HTR-8/SVneo (cell line): ENCODE measurements at places on chromosomes 6 and 20.
A peak's percentile ranks its signal among the peaks of the same experiment; 100 is the strongest.

GRCh38 chr20:2237059-2237458 is 58.7 kb upstream of the TGM3 start:
- peak; percentile 72 for DNase-seq

DNA sequence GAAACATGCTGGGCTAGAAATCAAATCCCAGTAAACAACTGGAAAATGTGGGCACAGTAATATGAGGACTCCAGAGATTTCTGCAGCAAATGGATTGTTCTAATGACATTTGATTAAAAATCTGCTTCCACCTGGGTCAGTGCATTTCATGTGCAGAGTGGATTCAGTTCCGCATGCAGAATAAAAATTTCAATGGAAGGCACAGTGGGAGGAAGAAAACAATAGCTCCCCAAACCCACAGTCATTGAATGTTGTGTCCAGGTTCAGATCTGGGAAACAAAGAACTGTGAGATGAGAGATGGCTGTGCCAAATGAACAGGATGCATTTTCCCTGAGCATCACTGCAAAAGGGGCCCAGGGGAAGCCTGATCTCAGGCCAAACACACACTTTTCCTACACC is 403.1 kb downstream of the BTBD9 start:
- DNase-seq, result no peak

DNA sequence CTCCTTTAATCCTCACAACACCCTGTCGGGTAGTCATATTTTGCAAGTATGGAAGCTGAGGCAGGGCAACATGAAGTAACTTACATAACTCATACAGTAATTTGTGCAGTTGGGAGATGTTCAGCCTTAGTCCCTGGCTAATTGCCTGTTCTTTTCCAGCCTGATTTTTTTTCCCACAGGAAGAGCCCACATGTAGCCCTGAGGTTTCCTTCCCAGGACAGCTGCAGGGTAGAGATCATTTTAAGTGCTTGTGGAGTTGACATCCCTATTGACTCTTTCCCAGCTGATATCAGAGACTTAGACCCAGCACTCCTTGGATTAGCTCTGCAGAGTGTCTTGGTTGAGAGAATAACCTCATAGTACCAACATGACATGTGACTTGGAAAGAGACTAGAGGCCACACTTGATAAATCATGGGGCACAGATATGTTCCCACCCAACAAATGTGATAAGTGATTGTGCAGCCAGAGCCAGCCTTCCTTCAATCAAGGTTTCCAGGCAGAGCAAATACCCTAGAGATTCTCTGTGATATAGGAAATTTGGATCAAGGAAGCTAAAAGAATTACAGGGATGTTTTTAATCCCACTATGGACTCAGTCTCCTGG is 5.0 kb upstream of the BTN2A1 start:
- no peak for DNase-seq

- DNase-seq, result no peak
Observed at GRCh38 chr20:4342609-4343008, 327.3 kb upstream of the RNF24 start.

- no peak for DNase-seq
Observed at GRCh38 chr6:40733290-40733689, 146.1 kb upstream of the LRFN2 start.

- DNase-seq, result peak; percentile 30
Observed at GRCh38 chr6:149306967-149307366, 10.5 kb upstream of the TAB2 start.

DNA sequence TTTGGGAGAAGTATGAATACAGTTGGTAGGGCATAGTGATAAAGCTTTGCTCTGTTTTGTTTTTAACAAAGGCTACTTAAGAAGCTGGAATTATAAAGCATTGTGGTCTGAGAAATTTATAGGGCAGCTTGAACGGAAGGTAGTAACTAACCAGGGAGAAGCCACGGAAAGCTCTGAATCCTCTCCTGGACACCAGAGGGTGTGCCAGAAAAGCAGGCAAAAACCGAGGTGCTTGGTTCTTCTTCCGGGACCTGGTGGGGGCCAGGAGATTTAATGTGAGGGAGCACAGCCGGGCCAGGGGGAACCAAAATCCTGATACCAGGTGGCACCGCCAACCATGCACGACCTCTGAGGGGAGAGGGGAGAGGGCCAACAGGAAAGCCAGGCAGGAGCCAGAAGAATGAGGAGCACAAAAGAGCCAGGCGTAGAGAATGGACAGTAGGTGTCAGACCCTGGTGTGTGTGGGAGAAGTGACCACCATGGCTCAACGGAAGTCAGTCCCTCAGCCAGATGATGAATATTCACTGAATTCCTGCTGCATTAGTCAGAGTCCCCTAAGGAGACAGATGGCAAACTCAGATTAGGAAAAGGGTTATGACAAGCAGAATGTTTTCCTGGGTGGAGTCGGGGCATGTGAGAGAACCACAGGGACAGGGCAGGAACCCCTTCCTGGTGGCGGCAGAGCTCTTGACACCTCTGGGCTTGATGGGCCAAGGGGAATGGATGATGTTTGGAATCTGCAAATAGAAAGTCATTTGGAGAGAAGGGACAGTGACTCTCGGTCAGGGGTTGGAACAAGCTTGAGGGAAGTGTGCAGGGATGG is 262.3 kb downstream of the ZNF217 start:
- DNase-seq, result peak; percentile 80

DNA sequence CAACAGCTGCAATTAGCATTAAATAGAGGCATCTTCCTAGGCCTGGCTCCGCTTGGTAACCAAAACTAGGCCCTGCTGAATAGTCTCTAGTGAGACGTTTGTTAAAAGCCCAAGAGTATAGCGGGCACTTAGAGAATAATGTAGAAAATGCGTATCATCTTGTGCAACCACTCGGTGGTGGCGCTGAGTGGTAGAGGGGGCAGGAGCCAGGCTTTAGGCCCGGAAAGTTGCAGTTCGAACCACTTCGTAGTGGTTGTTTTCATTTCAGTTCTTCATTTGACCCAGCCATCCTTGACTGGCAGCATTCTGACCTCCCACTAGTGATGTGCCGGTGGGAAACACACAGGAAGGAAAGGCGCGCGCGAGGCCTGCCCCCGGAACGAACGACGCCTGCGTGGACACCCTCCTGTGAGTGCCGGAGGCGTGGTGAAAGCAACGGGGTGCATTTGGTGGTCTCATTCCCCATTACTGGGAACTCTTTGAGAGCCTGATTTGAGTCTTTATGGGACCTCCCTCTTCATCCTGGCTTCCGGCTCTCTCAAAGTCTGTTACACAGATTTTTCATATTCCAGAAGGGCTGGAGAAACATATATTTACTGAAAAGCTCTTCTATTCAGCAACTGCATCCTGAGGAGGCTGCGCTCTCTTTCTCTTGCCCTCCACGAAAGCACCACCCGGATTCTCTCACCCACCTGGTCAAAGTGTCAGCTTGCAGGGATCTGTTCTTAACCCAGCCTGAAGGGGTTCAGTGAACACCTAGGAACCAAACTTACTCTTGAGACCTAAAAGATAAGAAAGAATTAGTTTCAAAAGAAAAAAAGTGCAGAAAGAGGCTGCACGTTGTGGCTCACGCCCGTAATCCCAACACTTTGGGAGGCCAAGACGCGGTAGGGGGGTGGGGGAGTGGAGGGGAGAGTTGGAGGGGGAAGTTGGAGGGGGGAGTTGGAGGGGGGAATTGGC is 18.2 kb downstream of the GPX5 start:
- no peak for DNase-seq

- DNase-seq, result no peak
Observed at GRCh38 chr6:95576218-95576997, 927 bp upstream of the MANEA start.

- no peak for DNase-seq
Observed at GRCh38 chr6:98844244-98845210, 10.2 kb downstream of the POU3F2 start.

GRCh38 chr6:150539111-150539510 is 60.6 kb upstream of the PLEKHG1 start:
- DNase-seq, result no peak

DNA sequence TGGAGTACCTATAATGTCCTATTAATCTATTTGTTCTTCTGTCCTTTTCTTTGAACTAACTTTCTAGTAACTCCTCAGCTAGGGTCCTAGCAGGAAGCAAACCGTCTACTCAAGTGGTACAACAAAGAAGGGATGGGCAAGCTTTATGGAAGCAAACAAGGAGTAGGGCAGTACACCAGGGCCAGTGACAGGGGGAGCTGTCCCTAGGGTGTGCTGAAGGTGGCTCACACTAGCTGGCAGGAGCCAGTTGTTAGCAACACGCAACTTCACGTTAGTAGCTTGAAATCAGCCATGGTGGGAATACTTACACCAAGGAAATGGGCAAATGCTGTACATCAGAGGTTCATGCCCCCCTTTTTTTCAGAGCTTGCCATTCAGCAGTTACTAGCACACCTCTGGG is 74.0 kb upstream of the EYA2 start:
- no peak for DNase-seq

GRCh38 chr6:68094070-68094469 is 541.0 kb upstream of the ADGRB3 start:
- no peak for DNase-seq

DNA sequence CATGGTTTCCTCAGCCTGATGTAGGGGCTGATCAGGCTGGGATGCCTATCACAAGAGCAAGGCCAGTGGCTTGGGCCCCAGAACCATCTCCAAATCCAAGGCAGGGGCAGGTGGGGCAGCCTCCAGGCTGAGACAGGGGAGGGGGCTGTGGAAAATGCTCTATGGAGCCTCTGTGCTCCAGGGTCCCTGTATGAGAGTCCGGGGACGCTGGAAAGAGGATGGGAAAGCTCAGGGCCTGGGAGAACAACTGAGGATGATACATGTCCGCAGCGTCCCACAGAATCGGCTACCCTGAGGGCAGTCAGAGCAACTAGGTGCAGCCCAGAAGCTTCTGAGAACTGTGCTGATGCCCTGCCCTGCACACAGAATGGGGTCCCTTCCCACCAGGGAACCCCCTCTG is 43.4 kb downstream of the CPXM1 start:
- no peak for DNase-seq

GRCh38 chr6:122154155-122154554 is 245.3 kb upstream of the HSF2 start:
- DNase-seq, result no peak

DNA sequence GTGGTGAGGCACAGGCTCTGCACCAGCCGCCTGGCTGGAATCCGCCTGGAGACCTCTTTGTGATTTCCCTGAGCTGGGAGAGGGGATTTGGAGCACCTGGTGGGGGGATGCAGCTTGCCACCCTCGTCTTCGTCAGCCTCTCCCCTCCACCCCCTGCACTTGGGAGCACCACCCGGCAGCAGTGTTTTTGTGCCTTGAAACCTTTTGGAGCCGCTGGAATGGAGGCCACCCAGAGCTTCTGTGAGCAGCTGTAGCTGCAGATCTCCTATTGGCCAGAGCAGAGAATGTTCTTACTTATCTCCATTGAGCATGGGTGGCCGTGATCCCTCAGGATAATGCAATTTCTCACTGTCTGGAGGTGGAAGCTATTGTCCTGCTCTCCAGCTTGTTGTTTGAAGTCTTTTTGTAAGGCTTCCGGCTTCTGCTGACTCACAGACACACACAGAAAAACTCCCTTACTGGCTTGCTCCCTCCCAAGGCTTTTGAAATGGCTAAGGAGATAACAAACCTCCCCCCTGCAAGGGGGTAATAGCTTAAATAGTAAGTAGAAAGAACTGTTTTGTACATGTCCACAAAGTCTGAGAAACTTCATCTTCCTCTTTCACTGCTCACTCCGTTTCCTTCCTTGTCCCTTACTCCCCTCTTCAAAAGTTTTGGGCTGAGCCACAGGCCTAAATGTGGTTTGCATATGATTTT is 271.2 kb downstream of the PRL start:
- no peak for DNase-seq

GRCh38 chr20:37144856-37145404 is 34.2 kb upstream of the RPN2 start:
- no peak for DNase-seq

GRCh38 chr6:134373282-134373922 is 55.5 kb upstream of the SGK1 start:
- DNase-seq, result peak; percentile 29

DNA sequence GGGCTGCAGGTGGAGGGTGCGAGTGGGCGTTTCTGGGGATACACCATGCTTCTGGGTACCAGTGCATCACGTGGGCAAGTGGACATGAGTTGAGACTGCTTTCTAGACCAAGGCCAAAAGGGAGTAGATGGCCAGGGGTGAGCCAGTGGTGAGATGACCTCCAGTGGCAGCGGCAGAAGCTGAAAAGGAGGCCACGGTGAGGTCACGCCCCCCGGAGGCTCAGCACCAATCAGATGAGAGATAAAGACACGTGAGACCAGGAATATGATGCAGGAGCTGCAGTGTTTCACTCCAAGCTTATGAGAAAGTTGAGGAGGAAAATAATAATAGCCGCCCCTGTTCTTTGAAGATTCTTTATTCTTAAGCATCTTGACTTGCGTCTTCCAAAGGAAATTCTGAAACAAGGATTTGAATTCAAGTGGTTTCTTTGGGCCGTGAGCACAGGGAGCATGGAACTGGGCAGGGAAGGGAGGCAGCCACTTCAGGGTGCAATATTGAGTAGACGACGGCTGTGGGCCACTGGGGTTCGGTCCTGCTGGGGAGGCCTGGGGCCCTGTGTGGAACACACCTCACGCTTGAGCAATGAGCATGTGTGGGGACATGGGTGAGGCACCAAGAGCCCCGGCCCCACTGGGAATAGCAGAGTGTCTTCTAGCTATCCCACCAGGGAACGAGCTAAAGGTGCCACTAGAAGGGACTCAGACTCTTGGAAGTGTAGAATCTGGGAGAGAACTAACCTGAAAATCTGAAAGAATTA is 156.7 kb upstream of the LRFN2 start:
- DNase-seq, result no peak

GRCh38 chr6:159692303-159693127 is 526 bp downstream of the SOD2 start:
- DNase-seq, result peak; percentile 20

GRCh38 chr6:167998215-167998614 is 744 bp downstream of the KIF25 start:
- DNase-seq, result no peak

- DNase-seq, result no peak
Observed at GRCh38 chr6:5155906-5156305, 70.8 kb downstream of the PPP1R3G start.

GRCh38 chr20:57756213-57756612 is 46.4 kb upstream of the PMEPA1 start:
- DNase-seq, result no peak

DNA sequence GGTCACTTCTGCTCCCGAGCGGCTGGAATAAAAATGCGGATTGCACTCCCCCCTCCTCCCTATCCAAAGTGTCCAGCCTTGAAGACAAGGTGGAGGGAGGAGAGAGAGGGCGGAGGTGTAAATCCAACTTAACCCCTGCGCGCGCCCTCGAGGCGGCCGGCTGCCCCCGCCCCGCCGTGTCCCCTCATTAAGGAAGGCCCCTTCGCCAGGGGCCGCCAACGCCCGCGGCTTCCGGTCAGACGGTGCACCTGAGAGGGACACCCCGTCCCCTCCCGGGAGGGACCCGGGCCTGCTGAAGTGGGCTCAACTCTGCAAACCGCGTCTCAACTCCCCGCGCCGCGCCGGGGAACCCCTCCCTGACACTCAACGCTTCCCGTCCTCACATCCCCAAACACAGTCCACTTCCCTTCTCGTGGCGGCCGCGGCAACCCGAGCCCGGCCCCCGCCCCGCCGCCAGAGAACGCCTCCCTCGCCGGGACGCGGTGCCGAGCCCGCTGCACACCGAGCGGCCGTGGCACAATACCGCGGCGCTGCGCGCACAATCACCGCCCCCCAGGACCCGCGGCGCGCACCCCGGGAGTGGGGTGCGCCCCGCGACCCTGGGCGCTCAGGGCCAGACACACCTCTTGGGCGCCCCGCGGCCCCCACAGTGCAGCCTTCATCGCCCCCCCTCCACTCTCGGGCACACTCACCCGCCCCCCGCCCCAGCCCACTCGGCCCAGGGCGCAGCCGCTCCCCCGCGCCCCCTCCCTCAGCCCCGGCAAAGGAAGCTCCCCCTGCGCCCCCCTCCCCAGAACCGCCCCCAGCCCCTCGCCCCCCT is 102.5 kb downstream of the NOL4L start:
- no peak for DNase-seq

GRCh38 chr20:47335251-47336128 is 21.0 kb downstream of the ZMYND8 start:
- no peak for DNase-seq
